RPMI8226 (cell line): ENCODE measurements at places on chromosomes 11 and 22.

GRCh38 chr11:58900479-58901420, 38.5 kb upstream of the GLYATL1 start:
- peak; percentile 73 for DNase-seq

DNA sequence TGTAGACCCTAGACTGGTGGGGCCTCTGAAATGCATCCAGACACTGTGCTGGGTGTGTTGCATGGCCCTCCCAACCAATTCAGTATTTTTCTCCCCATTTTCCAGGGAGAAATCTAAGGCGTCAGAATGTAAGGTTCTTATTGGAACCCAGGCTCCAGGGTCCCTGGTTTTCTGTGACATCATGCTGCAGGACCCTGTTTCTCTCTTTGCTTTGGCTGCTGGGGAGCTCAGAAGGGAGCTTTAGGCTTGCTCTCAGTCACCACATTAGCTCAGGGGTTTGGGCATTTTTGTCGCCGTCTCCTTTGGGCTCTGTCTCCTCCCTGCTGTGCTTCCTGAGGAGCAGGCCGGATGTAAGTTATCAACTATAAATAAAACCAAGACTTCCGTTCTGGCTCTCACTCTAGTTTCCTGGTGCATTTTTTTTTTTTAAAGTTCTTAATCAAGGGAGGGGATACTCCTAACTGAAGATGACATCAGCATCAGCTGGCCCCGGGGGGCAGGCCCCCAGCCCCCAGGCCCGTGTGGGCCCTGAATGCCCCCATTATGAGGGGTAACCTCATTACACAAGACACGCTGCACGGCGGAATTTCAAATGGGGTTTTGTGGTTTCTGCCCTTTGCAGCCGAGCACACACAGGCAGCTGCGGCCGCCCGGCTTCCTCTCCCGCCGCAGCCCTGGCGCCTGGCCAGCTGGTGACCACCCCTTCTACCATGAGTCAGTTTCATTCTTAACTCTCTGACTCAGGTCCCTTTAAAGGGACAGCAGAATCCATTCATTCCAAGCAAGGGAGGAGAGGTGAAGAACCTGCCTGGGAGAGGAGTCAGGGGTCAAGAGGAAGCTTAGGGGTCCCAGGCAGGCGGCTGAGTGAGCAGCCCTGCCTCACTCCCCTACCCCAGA, 3.2 kb downstream of the MYEOV start:
- DNase-seq = peak; percentile 99

DNA sequence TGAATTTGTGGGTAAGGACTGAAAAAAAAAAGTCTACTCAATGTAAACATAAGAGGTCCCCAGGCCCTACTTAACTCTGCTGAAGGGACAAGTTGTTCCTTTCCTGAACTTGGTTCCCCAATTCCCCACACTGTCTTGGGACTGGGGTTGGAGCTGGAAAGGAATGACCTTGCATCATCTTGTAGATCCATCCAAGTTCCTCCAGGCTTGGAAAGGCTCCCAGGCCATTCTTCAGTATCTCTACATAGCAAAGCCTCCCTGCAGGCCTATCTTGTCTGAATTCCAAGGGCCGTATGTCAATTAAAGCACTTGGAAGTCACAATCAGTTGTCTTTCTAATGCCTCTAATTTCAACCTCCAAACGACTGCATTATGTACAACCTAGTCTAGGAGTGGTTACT, 361.2 kb downstream of the TMEM135 start:
- no peak for DNase-seq

DNA sequence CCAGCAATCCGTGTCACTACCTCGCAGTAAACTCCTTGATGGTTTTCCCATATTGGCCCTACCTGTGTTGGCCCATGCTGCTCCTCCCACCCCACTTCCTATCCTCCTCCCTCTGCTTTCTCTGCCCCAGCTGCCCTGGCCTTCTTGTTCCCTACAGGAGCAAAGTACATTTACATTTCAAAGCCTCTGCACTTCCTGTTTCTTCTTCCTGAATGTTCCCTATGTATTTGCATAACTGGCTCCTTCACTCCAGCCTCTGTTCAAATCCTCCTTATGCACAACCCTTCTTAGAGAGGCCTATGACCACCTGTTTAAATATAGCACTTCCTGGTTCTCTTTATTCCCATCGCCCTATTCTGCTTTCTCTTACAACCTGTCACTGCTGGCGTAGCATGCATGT, 62.2 kb downstream of the PARVA start:
- DNase-seq = no peak
